Ascending aorta (tissue), 2 donors: ENCODE measurements at places on chromosomes 12 and 14. TPM values are rescaled to one million over a fixed set of nuclear protein-coding genes. Genes with fewer than 3 reads are reported as not detected.

GRCh38 chr12:123006977-123007376, 26.5 kb downstream of the ARL6IP4 start:
- DNase-seq, result no peak

CLEC4D gene
- not detected for total RNA-seq

- no peak for DNase-seq
These were observed at the start of gene HOTAIR for GRCh38 chr12:53974084-53975063. Gene HOTAIR (minus strand): TSS chr12:53974954.

NR4A1 gene
- total RNA-seq, result 722 TPM

GRCh38 chr12:67534681-67535080, 113.9 kb upstream of the DYRK2 start:
- no peak for DNase-seq

DNA sequence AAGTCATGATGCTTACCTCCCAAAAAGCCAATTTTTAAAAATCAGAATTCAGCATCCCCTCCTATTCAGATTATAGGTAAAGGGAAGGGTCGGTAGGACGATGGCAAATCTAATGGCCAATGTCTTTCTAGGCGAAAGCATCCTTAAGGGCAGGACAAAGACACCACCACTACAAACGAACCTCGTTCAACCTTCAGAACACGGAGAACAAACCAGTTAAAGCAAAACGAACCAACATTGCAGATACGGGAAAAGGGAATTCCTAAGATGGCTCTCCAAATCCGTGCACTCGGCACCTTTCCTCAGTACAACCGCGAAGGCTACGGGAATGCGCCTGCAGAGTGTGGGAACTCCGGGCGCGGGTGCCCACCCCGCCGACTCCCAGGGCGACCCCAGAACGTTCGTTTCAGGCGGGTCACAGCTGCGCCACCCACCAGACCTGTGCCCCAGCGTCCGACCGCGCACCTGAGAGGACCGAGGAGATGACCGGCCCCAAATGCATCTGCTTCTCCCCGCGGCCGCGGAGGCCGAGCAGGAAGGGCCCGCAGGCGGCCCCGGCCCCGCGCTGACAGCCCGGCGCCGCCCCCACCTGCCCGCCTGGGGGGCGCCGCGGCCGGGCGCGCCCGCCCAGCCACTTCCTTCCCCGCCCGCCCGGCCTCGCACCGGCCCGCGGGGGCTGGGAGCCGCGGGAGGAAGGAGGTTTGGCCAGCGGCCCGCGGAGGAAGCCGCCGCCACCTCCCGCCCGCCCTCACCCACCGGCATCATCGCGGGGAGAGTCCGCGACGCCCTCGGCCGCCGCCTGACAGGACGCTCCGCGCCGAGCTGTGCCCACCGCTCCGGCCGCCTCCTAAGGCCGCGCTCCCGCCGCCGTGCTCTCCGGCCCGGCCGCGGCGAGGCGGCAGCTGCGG, 578 bp downstream of the PPP1R13B start:
- DNase-seq, result no peak

DNA sequence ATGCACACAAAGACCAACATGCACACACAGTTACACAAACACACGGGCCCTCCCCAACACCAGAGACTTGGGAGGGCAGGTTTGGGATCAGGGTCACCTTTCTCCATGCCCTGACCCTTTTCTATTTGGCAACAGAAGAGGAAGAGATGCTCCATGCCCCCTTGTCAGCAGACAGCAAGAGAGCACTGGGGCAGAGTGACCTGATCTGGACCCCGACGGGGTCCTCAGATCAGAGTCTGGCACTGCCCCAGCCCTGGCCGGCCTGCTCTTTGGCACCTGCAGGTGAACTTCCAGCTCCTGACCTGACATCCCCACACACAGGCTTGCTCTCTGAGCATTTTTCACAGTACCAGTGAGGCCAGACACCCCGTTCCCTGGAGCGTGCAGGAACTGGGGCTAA, 21.4 kb downstream of the ADCY6 start:
- no peak for DNase-seq

DNA sequence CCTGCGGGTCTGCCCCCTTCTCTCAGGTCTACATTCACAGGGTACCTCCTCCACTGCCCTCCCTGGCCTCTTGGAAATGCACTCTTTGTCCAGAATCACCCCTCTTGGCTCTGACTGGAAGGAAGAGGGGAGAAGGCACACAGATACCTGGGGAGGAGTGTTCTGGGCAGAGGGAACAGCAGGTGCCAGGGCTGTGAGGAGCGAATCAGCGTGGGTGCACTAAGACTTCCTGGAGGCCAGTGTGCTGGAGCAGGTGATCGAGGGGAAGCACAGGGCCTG, 8.3 kb upstream of the TRAF3 start:
- DNase-seq, result no peak

GALNT9 gene
- total RNA-seq, result not detected

SEL1L gene
- 37.3 TPM for total RNA-seq

SMCO2 gene
- total RNA-seq, result not detected

- DNase-seq, result peak; percentile 81
These were observed 25.6 kb downstream of the ALDH2 start for GRCh38 chr12:111792155-111792855.

DNA sequence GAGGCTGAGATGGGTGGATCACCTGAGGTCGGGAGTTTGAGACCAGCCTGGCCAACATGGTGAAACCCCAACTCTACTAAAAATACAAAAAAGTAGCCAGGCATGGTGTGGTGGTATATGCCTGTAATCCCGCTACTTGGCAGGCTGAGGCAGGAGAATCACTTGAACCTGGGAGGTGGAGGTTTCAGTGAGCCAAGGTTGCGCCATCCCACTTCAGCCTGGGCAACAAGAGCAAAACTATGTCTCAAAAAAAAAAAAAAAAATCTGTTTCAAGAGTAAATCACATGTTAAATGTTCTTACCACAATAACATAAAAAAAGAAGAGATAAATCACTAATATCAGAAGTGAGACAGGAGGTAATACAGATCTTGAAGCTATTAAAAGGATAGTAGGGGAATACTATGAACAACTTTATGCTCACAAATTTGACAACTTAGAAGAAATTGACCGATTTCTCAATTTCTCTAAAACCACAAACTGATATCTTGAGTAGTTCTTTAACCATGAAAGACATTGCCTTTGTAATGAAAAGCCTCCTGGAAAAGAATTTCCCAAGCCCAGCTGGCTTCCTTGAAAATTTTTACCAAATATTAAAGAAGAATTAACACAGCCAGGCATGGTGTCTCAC, 37.7 kb downstream of the TAOK3 start:
- DNase-seq, result no peak

M6PR gene
- total RNA-seq, result 72.2 TPM

DNA sequence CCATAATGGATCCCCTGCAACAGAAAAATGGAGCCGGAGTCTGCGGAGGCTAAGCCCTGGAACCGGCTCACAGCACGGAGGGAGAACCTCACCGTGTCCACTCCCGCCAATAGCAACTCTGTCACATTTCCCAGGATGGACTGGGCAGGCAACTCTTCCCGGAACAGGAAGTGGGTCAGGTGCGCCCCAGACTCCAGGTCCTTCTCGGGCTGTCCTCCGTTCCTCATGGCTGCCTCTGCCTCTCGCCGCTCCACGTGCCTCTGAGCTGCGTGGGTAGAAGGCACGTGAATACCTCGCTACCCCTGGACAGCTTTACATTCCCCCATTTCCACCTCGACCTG, 2.2 kb downstream of the CYP27B1 start:
- DNase-seq, result no peak

CCDC175 gene
- not detected for total RNA-seq

- no peak for DNase-seq
These were observed 71.3 kb downstream of the SUSD6 start for GRCh38 chr14:69682621-69683263.

GRCh38 chr14:39181026-39181692, 6.1 kb downstream of the PNN start:
- no peak for DNase-seq

BDKRB2 gene
- 7.9 TPM for total RNA-seq

GRCh38 chr12:53961025-53961761, 6.5 kb downstream of the HOXC12 start:
- DNase-seq, result no peak

DNA sequence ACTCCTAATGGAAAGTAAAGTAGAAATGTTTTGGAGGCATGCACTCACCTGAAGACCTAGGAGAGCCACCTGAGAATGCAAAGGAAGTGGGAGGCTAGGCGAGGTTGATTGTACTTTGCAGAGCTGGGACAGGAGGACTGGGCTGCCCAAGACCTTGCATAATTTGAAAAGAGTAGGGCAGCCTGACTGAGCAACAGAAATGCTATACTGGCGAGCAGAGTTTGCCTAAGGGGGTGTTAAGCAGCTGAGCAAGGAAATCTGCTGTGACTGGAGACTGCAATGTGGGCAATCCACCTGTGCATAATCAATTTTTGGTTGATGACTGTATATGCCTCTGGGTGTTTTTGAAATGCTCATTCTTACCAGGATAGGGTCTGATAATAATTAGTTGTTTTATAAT, 834.1 kb downstream of the TRHDE start:
- no peak for DNase-seq

- no peak for DNase-seq
These were observed 109.6 kb downstream of the DYRK2 start for GRCh38 chr12:67758119-67758518.

DNA sequence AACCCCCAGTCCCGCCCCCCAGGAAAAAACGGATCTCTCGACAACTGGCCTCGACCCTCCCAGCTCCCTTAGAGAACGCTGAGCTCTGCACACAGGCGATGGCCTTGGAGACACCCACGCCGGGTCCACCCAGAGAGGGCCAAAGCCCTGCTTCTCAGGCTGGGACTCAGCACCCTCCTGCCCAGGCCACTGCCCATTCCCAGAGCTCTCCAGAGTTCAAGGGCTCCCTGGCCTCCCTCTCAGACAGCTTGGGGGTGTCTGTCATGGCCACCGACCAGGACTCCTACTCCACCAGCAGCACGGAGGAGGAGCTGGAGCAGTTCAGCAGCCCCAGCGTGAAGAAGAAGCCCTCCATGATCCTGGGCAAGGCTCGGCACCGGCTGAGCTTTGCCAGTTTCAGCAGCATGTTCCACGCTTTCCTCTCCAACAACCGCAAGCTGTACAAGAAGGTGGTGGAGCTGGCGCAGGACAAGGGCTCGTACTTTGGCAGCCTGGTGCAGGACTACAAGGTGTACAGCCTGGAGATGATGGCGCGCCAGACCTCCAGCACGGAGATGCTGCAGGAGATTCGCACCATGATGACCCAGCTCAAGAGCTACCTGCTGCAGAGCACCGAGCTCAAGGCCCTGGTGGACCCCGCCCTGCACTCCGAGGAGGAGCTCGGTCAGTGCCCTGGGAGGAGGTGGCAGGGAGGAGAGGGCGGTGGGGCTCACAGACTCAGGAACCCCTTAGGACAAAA, 95.8 kb downstream of the LGMN start:
- no peak for DNase-seq

- no peak for DNase-seq
These were observed 2.6 kb downstream of the TMEM132D start for GRCh38 chr12:129901254-129901653.

POTEG gene
- not detected for total RNA-seq

GRCh38 chr12:46560874-46561273, 188.3 kb upstream of the SLC38A2 start:
- no peak for DNase-seq

SIRT4 gene
- total RNA-seq, result not detected

DNA sequence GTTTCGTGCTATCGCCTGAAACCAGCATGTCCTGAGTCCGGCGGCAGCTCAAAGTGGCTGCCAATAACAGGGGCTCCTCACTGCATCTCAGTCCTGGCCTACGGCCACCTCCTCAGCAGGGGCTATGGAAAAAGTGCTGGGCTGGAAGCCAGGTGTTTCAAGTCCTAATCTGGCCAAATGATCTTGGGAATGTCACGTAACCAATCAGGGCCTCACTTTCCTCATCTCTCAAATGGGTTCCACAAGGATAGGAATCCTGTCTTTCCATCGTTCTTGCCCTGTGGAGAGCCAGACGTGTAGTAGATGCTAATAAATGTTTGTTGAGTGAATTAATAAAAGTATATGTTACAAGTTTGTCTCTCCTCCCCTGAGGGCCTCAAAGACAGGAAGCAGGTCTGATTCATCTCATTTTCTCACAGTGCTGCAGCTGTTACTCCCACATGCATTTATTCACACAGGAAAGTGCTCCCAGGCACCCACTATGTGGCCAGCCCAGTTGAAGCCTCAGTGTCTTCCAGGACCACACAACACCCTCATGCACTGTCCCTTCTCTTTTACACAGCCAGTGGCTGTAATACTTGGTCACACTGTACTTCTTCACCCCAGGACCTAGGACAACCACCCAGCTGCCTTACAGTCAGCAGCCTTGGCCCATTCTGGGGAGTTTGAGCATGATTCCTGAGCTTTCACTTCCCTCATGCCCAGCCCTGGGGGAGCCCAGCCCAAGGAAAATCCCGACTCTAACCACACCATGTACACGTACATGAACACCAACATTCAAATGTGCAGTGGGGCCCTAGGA, 5.0 kb downstream of the CMKLR1 start:
- no peak for DNase-seq

ZFHX2 gene
- total RNA-seq, result 1.3 TPM

DNA sequence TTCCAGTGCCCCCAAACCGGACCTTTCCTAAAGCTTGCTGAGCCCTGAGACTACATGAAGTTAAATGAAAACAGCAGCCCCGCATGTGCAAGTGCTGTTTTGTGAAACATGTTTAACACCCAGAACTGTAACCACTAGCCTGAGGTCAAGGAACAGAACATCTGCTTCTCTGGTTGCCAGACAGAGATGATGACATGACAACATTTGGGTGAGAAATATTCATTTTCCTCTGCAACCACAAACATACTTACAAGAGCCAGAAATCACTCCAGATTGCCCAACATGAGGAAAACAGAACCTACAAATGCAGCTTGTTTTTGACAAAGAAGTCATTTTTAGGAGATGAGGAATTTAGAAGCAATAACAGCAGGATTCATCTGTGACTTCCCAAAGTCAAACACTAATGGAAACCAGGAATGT, 110.4 kb downstream of the BCAT1 start:
- DNase-seq, result no peak

DNA sequence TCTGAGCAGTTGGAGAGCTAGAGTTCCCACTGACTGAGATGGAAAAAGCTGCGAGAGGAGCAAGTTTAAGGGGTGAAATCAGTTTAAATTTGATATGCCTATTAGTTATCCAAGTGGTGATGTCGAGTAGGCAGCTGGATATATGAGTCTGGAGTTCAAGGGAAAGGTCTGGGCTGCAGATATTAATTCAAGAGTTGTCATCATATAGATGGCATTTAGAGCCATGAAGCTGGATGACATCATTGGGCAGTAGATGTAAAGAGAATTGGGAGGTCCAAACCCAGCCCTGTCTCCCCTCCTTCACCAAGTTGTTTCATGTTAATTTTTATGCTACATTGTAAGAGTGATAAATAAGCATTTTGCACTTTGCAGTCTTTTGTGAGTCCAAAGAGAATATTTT, 898.1 kb downstream of the GALC start:
- DNase-seq, result no peak

KCNH3 gene
- not detected for total RNA-seq

- no peak for DNase-seq
These were observed 43.5 kb downstream of the MNAT1 start for GRCh38 chr14:60777856-60778578.

- DNase-seq, result no peak
These were observed 5.2 kb downstream of the NEDD1 start for GRCh38 chr12:96912261-96912660.

NEMP1 gene
- 7.7 TPM for total RNA-seq
